A549 treated with CORT108297 at 1 μM for 4 hours (cell line): ENCODE measurements at places on chromosomes 11 and 22. TPM values are rescaled to one million over a fixed set of nuclear protein-coding genes. Genes with fewer than 3 reads are reported as not detected.

CASP1 gene
- 0.13 to 0.52 TPM (median 0.32 TPM) in 4 of 5 replicates, not detected in the other for total RNA-seq

PHLDA2 gene
- total RNA-seq, result 97.7 to 149 TPM (median 122 TPM) in 5 replicates

MCHR1 gene
- total RNA-seq, result not detected in 5 replicates

TTC9C gene
- total RNA-seq, result 28.7 to 36.6 TPM (median 32.6 TPM) in 5 replicates

OR4C6 gene
- not detected in 5 replicates for total RNA-seq

KRTAP5-9 gene
- 0.10 TPM in 1 of 5 replicates, not detected in the others for total RNA-seq

C11orf16 gene
- total RNA-seq, result not detected in 5 replicates

PGA5 gene
- total RNA-seq, result not detected in 5 replicates

TMPRSS13 gene
- not detected in 5 replicates for total RNA-seq

GPR83 gene
- total RNA-seq, result 0.03 to 0.08 TPM (median 0.05 TPM) in 5 replicates

SCT gene
- not detected in 5 replicates for total RNA-seq

INTS4 gene
- 18.7 to 20.4 TPM (median 19.5 TPM) in 5 replicates for total RNA-seq
